ENCODE measurements at places on chromosomes 13 and 19.

GRCh38 chr13:41019011-41019487 is at the start of gene ELF1:
Gene ELF1 (minus strand): TSS chr13:41019316. CDS start chr13:40982054, 37,262 bp downstream.
- DNase-seq, result peak; percentile 35

DNA sequence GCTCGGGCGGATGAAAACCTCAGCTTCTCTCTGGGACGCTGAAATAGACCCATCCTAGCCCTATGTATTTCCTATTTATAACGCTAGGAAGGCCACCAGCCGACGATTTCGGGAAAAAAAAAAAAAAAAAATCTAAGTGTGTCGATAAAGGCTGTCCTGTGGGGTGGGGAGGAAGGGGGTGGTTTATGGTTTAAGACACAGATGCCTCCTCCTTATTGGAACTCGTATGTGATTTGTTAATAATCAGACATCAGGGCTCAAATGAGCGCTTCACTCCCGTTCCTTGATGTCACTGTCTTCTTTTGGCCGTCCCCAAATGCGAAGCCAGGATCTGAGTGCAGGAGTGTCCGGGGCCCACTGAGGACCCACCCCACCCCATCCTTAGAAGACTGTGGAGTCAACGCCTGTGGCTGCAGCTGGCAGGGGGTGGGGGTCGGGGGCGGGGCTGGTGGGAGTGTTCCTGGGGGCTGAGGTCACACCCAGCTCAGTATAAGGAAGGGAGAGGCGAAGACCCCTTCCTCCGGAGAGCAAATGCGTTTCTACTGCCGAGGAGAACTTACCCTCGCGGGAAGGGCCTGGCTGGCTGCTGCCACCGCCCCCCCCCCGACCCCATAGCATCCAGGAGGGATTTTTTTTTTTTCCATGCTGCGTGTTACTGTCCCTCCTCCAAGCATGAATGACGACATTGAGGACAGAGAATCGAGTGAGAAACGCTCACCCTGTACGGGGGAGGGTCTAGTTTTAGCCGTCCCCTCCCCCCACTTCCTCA is 971 bp downstream of the ATCAY start:
- DNase-seq, result no peak

DNA sequence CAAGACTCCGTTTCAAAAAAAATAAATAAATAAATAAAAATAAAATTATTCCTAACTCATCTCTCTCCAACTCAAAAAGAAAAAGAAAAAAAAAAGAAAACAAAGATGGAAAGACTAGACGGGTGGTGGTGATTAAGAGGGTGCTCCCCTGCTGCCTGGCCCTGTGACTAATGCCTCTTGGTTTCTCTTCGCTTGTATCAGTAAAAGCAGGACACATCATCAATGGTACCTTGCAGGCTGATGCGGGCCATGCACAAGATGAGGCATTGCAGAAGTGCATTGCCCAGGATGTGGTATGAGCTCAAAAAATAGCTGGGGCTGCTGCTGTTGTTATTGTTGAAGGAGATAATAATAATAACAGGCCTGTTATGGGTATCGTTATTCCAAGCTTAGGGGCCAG is 14.6 kb downstream of the ACER1 start:
- DNase-seq, result no peak

GRCh38 chr13:98399756-98400155 is 177.2 kb downstream of the STK24 start:
- no peak for DNase-seq

DNA sequence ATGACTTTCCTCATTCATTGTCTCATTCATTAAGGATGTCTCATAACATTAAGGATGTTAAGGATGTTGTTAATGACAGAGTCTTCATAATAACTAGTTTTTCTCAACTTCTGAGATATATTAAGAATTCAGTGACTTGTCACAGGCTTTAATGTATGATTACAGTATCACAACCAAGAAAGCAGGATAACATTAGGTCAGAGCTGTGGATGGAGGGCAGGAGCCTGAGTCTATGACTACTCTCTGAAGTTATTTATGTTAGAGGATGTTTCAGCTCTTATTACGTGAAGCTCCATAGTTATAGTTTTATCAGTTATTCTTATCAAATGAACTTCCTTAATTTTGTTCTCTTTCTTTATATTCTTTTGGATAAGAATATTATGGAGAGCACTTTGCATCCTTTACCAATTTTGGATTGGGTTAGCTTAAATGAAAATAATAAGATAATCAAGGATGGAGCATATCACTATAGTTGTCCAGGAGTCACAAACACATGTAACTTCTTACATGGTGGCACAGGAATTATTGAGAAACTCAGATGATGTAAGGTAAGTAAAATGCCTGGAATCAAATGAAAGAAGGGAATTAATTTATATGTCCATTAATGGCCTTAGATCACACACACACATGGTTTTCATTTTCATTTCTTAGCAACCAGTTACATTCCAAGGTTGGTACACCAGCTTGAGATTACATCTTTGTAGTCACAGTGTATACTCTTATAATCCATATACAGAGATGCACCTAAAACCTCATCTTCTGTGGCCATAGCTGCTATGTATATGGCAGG is 57.0 kb downstream of the SLC10A2 start:
- DNase-seq, result no peak
